Occipital lobe (tissue), 3 donors: ENCODE measurements at places on chromosomes 7 and 10. TPM values are rescaled to one million over a fixed set of nuclear protein-coding genes. Genes with fewer than 3 reads are reported as not detected.

The RELN gene
- total RNA-seq, result 34.2 TPM

The CNOT4 gene
- 32.4 TPM for total RNA-seq

The YAE1 gene
- 51.9 TPM for total RNA-seq

The CHAT gene
- total RNA-seq, result 0.62 TPM

The ZNF727 gene
- 0.47 TPM for total RNA-seq

The ITPRID1 gene
- 8.6 TPM for total RNA-seq

- no peak for DNase-seq
Measured at GRCh38 chr7:140195859-140196258, 19.1 kb upstream of the KDM7A start.

- no peak for DNase-seq
Measured at GRCh38 chr10:31582365-31583052, 263.5 kb downstream of the ZEB1 start.

DNA sequence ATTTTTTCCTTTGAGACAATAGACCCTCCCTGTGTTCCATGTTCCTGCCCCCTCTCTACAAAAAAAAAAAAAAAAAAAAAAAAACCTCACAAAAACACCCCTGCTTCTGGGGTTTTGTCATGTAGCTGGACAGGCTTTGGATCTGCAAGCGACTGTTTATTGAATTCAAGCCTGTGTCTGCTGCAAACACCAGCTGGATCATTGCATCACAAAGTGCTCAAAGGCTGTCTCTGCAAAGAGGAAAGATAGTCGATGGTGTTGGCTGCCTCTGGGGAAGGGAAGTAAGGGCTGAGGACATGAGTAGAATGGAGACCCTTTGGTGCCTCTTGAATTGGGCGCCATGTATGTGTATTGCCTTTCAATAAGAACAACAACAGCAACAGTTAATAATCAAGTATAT lies 471.2 kb downstream of the PLXNA4 start:
- DNase-seq, result no peak

- DNase-seq, result no peak
Measured at GRCh38 chr7:30335763-30336487, 51.5 kb downstream of the ZNRF2 start.

DNA sequence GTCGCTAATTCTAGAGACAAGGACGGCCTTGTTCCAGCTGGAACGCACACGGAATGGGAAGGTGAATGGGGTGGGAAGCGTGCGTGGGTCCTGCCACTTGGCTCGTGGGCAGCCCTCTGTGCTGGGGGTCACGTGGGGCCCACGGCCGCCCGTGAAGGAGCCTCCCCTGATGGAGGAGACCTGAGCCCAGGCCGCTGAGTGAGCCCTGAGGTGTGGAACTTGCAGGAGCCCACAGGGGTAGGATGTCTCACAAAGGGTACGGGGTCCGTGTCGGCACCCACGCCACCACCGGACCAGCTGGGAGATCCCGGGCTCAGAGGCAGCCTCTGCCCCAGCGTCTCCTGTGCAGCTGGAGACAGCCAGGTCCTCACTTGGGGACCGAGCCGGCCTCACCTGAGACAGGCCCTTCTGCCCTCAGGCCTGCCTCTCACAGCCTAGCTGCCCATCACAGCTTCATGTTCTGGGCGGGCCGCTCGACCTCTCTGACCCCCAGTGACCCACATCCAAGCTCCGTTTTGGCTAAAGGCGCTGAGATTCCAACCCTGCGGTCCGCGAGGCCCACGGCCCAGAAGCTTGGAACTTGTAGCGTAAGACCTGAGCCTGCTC lies 84.8 kb downstream of the FOXL3 start:
- DNase-seq, result no peak

DNA sequence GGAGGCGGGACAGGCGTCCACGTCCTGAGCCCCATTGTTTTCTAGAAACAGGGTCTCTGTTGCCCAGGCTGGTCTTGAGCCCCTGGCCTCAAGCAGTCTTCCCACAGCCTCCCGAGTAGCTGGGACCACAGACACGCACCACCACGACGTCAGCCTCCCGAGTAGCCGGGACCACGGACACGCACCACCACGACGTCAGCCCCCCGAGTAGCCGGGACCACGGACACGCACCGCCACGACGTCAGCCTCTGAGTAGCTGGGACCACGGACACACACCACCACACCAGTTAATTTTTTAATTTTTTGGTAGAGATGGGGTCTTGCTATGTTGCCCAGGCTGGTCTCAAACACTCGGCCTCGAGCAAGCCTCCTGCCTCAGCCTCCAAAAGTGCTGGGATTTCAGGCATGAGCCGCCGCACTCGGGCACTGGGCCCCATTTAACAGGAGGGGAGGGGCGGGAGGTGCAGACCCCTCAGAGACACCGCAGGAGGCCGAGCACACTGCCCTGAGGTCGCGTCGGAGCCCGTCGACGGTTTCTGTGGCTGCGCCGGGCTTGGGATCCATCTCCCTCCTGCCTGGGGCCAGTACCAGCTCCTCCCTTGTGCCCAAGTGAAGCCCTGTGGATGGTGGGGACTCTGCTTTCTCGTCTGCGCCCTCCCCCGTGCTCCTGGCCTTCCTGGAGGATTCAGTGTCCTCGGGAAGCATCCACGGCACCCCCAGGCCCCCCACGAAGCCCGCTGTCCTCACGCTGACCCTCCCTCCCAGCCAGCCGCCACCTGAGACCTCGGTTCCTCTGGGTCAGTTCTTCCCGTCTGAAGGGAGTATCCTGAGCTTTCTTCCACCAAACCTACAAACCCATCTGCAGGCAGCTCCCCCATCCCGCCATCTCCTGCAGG lies 13.0 kb downstream of the FAM20C start:
- DNase-seq, result no peak

GRCh38 chr7:52030722-52031121 lies 714.1 kb upstream of the COBL start:
- DNase-seq, result no peak

GRCh38 chr10:17847585-17848296 lies 38.6 kb downstream of the MRC1 start:
- no peak for DNase-seq

DNA sequence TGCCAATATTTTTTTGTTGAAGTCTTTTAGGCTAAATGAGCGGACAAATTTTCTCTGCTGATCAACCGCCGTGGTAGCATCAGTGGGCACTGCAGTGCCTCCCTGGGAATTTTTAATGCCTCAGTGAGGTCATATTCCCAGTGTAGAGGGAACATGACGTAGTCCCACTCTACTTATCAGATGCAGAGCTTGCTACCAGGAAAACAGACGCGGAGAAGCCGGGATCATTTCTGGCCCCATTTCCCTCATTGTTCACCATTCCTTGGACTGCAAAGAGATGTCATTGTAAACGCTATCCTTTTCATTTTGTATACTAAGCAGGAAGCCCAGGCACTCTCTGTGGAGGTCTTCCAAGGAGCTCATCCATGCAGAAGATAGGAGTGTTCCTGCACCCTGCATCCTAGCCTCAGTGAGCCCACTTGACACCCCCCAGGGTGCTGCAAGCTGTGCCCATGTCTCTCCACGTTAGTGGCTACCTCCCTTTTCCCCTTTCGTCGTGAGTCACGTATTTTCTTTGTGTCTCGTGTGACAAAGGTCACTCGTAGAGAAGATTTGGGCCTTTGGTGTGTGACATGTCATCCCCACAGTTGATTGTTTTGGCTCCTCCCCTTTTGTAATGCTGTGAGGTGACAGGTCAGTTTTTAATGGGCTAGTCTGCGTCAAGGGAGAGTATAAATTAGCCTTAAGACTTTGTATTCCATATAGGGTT lies 145.5 kb downstream of the TCF7L2 start:
- no peak for DNase-seq

DNA sequence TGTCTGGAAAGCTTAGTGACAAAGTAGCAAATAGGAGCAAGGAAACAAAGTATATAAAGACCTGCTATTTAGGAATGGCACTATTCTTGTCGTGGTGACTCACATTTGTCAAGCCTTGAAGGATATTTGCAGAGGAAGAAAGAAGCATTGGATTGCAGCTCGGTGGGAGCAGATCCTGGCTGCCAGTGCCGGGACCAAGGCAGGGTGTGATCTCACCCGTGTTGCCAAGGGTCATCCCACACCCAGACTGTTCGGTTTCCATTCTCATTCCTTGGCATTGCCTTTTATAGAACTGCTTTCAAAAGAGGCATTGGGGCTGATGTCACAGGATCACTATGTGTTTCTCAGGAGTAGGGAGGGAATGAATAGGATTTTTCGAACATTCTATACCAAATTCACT lies 176.2 kb downstream of the GALNT17 start:
- DNase-seq, result peak; percentile 63

GRCh38 chr10:123485341-123485960 lies 180.7 kb upstream of the GPR26 start:
- no peak for DNase-seq

- no peak for DNase-seq
Measured at GRCh38 chr7:65800890-65801341, 72.0 kb upstream of the VKORC1L1 start.

DNA sequence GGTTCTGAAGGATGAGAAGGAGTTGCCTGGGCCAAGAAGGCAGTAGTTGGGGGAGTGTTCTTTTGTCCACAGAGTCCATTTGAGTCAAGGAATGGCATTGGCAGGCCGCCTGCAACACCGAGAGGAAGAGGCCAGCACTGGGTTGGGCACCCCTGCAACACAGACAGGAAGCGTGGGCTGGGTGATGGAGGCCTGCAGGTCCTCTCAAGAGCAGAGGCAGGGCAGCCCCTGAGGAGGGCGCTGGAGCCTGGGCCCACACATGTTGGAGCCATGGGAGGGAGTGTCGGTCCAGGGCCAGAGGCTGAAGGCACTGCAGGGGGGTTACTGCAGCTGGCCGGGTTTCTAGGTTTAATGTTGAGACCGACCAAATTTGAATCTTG lies 137.3 kb downstream of the PTPN20 start:
- DNase-seq, result no peak

DNA sequence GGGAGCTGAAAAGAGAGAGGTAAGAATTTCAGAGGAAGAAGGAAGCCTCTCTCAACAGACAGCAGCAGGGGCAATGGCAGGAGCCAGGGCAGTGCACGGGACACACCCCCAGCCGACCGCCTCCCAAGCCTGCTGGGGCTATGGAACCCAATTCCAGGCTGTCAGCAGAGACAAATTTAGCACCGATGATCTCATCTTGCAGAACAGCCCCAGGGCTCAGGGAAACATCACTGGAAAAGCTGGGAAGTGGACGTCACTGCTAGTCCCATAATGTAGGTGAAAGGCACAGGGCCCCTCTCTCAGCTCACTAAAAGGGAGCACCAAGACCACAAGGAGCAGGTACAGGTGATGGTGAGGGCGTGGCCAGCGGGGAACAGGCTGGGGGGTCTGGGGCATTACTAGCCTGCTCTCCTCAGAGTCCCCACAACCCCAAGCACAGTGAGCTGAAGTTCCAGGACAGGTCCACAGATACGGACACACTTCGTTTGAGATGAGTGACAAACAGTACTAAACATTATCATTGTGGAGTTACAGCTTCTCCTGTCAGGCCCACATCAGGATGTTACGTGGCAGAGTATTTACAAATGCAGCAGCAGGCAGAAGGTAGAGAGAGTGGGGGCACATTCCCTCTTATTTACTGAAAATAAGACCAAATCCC lies 103.7 kb downstream of the PLXNA4 start:
- DNase-seq, result peak; percentile 17

DNA sequence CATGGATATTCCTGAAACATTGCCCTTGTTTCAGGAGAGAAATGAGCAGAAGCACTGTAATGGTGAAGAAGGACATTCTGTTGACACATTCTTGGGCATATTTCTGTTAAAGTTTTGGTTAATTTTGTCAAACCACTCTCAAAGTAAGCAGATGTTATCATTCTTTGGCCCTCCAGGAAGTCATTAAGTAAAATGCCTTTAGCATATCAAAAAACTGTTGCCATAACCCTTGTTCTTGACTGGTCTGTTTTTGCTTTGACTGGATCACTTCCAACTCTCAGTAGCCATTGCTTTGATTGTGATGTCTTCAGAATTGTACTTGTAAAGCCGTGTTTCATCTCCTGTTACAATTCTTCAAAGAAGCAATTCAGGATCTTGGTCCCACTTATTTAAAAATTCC lies 404.3 kb upstream of the LRRTM3 start:
- DNase-seq, result no peak
